Transverse colon (tissue), 4 donors: ENCODE measurements at places on chromosomes 1 and 21.

DNA sequence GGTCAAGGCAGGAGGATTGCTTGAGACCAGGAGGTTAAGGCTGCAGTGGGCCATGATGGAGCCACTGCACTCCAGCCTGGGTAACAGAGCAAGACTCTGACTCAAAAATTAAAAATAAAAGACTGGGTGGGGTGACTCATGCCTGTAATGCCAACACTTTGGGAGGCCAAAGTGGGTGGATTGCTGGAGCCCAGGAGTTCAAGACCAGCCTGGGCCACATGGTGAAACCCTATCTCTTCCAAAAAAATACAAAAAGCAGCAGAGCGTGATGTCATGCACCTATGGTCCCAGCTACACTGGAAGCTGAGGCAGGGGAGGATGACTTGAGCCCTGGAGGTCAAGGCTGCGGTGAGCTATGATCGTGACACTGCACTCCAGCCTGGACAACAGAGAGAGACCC, 44.4 kb upstream of the COX20 start:
- no peak for DNase-seq

GRCh38 chr1:36349241-36349671, 25.8 kb upstream of the EVA1B start:
- DNase-seq = no peak

DNA sequence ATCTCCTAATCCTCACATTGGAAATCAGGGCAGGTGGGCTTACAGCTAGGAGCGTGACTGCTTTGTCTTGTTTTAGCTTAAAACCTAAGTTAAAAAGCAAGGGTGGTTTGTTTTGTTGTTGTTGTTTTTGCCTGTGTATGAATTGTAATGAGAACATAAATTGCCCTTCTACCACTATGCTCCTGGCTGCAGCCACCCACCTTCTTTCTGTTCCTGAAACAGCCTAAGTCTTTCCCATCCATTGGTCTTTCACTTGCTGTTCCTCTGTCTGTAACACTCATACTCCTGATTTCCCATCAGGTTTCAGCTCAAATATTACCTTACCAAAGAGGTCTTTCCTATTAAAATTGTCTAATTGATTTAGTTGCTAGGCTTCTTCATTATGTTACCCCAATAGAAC, 604 bp upstream of the TMEM79 start:
- no peak for DNase-seq

DNA sequence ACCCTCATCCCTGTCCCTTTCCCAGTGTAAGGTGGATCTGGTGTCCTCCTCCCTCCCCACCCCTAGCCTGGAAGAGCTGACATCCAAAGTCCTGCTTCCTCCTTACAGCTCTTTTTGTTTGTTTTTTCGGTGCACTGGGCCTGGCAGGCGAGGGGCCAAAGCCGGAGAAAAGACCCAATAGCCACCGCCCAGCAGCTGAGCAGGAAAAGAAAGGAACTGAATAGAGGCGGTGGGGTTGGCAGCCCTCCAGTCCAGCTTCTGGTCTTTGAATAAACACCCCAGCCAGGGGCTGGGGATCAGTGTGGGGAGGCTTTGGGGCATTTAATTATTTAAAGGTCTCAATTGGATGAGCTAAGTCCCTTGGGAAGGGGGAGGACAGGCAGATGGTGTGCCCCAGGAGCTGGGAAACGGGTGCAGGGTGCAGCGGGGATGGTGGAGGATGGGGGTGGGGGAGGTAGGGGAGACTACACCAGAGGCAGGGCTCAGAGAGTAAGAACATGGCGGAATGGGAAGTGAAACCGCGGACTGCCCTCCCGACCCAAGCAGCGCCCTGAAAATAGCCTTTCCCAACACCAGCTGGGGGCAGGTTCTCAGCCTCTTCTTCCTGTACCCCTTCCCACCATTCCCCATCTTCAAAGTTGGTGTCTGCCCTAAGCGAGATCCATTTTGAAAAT, 20.2 kb downstream of the BTG2 start:
- DNase-seq = peak; percentile 77

GRCh38 chr1:167651161-167651693, 21.2 kb downstream of the RCSD1 start:
- no peak for DNase-seq

DNA sequence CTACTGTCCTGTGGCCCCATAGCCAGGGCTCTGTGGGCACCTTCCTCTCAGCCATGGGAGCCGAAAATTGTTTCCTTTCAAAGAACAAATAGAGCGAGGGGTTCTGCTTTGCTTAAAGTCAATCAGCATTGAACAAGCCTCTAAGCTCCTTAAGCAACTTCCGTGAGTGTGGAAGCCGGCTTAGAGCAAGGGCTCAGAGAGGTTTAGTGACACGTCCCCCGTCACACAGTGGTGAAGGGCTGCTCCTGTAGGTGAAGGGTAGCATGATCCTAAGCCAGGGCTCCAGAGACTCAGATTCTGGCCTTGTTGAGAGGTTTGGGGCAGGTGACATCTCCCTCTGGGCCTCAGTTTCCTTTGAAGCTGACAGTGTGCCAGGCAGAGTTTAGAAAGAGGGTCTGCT, 94.0 kb upstream of the WNT4 start:
- no peak for DNase-seq

DNA sequence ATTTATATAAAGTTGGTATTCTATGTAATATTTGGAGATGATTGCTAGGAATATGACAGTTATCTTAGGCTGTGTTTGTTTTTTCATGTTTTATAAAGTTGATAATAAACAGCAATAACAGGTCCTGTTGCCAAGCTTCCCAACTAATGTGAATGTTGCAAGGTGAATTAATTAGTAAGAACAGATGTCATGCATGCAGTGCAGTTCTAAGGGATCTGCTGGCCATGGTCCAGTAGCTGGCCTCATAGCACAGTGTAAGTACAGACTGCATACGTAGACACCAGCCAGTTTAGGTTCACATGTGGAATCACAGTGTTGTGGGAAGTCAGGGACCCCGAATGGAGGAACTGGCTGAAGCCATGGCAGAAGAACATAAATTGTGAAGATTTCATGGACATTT, 478.2 kb downstream of the NEGR1 start:
- no peak for DNase-seq

- no peak for DNase-seq
These were observed 81.9 kb upstream of the LBR start for GRCh38 chr1:225509770-225510169.

DNA sequence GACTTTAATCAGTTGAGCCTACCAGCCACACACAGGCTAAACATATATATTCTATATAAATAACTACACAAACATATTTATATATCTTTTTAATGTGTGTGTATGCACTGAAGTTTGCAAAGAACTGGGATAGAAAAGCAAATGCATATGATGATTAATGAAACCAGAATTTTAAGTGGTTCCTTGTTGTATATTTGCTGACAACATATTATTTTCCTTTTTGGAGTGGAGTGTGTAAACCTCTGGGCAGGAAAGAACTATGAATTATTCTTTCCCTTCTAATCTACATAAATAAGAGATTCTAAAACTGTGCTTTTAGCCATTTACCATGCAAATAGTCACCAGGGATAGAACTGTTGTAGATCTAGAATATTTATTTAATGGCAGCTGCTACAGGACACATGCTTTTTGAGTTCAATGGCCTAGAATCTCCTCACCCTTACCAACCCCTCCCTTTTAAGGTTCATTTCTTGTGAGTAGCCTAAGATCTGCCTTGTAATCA, 187.6 kb downstream of the BACH1 start:
- no peak for DNase-seq

- no peak for DNase-seq
These were observed 23.9 kb upstream of the RPTN start for GRCh38 chr1:152182944-152183361.

GRCh38 chr1:52142220-52143183, 613 bp downstream of the ZFYVE9 start:
- peak; percentile 36 for DNase-seq

DNA sequence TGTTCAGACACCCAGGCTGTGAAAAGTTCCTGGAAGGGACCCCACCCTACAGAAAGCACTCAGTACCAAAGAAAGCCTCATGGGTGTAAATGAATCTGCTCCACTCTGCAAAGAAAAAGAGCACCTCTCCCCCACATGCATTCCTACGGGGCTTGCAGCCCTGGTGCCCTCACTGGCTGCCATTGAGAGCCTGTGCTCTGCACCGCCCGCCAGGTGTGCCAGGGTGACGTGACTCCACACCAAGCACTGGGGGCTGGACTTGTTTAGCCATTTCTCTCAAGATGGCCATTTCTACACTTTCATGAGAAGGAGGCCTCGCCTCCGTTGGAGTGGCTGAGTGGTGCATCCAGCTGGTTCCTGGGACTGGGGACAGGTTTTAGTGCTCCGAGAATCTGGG, 380.5 kb upstream of the VAMP3 start:
- no peak for DNase-seq

DNA sequence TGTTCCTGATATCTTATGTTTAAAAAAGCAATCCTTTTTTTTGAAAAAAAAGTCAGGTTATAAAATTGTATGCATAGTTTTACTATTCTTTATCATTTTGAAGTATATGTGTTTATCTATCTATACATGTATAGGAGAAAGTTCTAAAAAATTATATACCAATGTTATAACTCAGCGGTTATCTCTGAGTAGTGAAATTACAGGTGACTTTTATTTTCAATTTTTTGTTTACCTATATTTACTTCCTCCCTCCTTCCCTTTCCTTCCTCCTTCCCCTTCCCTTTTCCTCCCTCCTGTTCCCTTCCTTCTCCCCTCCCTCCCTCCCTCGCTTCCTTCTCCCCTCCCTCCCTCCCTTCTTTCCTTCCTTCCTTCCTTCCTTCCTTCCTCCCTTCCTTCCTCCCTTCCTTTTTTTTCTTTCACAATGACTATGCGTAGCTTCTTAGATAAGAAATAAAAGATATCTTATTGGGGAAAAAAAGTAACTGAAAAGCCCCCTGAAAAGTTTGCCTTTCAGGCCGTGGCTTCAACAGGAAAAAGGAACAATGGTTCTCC, 77.1 kb downstream of the ABCA4 start:
- DNase-seq = no peak

- no peak for DNase-seq
These were observed 29.4 kb upstream of the UMODL1 start for GRCh38 chr21:42041711-42042110.

DNA sequence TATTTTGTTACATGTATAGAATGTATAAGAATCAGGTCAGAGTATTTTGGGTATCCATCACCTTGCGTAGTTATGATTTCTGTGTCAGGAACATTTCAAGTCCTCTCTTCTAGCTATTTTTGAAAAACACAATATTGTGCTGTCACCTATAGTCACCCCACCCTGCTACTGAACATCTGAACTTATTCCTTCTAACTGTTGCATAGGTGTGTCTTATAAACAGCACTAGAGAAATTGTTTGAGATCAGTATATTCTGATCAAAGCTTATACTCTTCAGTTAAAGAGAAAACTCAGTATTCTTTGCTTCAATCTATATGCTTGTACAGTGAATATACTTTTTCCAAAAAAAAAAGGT, 96.0 kb downstream of the ASH1L start:
- DNase-seq = no peak

DNA sequence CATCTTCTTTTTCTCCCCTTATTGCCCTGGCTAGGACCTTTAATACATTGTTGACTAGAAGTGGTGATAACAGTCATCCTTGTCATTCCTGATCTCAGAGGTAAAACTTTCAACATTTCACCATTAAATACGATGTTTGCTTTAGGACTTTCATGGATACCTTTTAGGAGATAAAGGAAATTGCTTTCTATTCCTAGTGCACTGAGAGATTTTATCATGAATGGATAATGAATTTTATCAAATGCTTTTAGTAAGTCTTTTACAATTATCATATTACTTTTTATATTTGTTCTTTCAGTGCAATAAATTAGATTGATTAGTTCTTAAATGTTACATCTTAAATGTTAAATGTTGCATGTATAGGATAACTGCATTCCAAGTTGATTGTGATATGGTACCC, 147.2 kb upstream of the SERTAD4 start:
- no peak for DNase-seq
